ENCODE measurements at places on chromosomes 6 and 20.

DNA sequence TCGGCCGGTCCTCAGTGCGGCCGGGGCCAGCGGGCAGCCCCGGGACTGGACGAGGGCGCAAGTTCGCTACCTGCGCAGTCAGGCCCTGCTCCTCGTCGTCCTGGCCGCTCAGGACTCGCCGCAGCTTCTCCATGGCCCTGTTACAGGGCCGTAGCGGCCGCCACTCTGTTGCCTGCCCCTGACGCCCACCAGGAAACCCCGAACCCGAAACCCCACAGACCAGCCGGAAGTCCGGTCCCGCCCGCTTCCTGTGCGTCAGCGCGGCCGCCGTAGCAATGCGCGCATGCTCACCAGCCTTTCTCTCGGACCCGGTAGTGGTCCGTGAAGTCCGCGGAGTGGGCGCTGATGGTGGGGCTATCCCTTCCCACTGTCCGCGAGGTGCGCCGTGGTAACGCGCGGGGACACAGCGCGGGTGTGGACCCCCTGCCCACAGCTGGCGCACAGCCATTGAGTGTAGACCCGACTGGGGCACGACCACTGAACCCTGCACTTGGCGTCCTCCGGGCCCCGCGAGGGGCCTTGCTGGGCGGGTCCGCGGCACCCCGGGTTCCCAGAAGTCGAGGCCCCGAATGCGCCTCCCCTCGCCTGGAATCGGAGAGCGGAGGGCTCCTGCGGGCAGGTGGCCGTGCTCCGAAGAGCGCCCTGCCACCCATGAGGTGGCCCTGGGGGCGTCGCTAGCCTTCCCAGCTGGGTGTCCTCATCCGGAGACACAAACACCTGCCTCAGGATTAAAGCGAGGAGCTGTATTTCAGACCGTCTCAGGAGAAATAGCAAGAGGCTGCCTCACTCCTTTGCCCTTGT lies at the start of gene SFT2D1:
TSS of gene SFT2D1 (minus strand) at position 197 of the 801 bp plus-strand sequence. CDS start at position 133, 64 bp downstream.
- peak within 1 kb of the TSS; percentile 84 for H3K4me3 ChIP-seq
- H3K4me1 ChIP-seq, result peaks cover 6% of the 10 kb centered on the region
- H3K36me3 ChIP-seq, result peaks cover 2% of the 10 kb centered on the region
- peaks cover 14% of the 10 kb centered on the region for H3K27me3 ChIP-seq
- H3K27ac ChIP-seq, result peak within 1 kb of the TSS; percentile 89

DNA sequence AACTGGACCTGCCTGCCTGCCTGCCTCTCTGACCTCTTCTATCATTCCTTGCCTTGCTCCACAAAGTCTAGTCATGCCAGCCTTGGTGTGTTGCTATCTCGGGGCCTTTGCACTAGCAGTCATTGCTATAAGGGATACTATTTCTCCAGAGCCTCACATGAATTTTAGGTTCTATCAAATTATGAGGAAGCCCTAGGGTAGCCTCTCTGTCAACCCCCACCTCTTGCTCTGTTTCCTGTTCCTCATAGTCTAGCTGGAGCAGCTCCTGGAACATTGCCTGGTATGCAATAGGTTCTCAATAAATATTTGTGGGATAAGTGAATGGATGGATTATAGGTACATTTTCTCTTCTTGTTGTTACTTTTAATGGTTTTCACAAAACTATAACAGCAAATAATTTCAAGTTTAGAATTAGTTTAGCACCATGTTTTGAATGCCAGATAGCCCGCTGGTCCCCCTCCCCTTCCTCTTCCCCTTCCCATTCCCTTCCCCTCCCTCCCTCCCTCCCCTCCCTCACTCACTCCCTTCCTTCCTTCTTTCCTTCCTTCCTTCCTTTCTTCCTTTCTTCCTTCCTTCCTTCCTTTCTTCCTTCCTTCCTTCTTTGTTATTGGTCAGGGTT lies 46.9 kb upstream of the DTNBP1 start:
- peaks cover 4% of the 10 kb centered on the region for H3K4me1 ChIP-seq
- H3K36me3 ChIP-seq, result no peaks in the 10 kb centered on the region
- no peak for DNase-seq
- H3K4me3 ChIP-seq, result no peak overlapping the region
- no peak overlapping the region for H3K27ac ChIP-seq

- H3K36me3 ChIP-seq, result no peaks in the 10 kb centered on the region
- H3K4me1 ChIP-seq, result no peaks in the 10 kb centered on the region
Observed at GRCh38 chr6:122838060-122838780, 49.2 kb downstream of the SMPDL3A start.

- H3K27me3 ChIP-seq, result no peaks in the 10 kb centered on the region
- H3K27ac ChIP-seq, result peak overlapping the region; percentile 98
- no peak for DNase-seq
- H3K4me1 ChIP-seq, result peaks cover 36% of the 10 kb centered on the region
- H3K36me3 ChIP-seq, result peaks cover 39% of the 10 kb centered on the region
Observed at GRCh38 chr6:26194329-26194701, 107.1 kb downstream of the HFE start.

- no peak overlapping the region for H3K4me3 ChIP-seq
- peaks cover 86% of the 10 kb centered on the region for H3K4me1 ChIP-seq
- H3K36me3 ChIP-seq, result peaks cover 7% of the 10 kb centered on the region
- peak overlapping the region; percentile 15 for H3K27ac ChIP-seq
- no peak for DNase-seq
Observed at GRCh38 chr6:13432526-13433184, 54.7 kb downstream of the GFOD1 start.

GRCh38 chr6:108362455-108362854 lies 67.6 kb downstream of the AFG1L start:
- H3K4me3 ChIP-seq, result no peak overlapping the region
- H3K36me3 ChIP-seq, result peaks cover 3% of the 10 kb centered on the region
- DNase-seq, result no peak
- no peaks in the 10 kb centered on the region for H3K27me3 ChIP-seq

GRCh38 chr6:144931172-144932035 lies 646.3 kb downstream of the UTRN start:
- H3K27me3 ChIP-seq, result peaks cover 7% of the 10 kb centered on the region
- H3K36me3 ChIP-seq, result peaks cover 2% of the 10 kb centered on the region
- no peak overlapping the region for H3K27ac ChIP-seq
- DNase-seq, result peak; percentile 50
- H3K4me3 ChIP-seq, result no peak overlapping the region

- DNase-seq, result no peak
- no peak overlapping the region for H3K27ac ChIP-seq
Observed at GRCh38 chr6:160421854-160422253, 73.7 kb downstream of the SLC22A3 start.

GRCh38 chr20:24979036-24979960 lies 13.3 kb downstream of the APMAP start:
- H3K27me3 ChIP-seq, result no peaks in the 10 kb centered on the region
- no peak overlapping the region for H3K4me3 ChIP-seq
- peaks cover 84% of the 10 kb centered on the region for H3K36me3 ChIP-seq
- DNase-seq, result no peak
- peaks cover 18% of the 10 kb centered on the region for H3K4me1 ChIP-seq

- no peak for DNase-seq
- H3K27ac ChIP-seq, result no peak overlapping the region
- peaks cover 20% of the 10 kb centered on the region for H3K4me1 ChIP-seq
- peak overlapping the region; percentile 97 for H3K4me3 ChIP-seq
- H3K27me3 ChIP-seq, result peaks cover 12% of the 10 kb centered on the region
Observed at GRCh38 chr6:41785689-41786450, 1.6 kb upstream of the TOMM6 start.

- H3K27me3 ChIP-seq, result peaks cover 35% of the 10 kb centered on the region
- H3K4me1 ChIP-seq, result peaks cover 22% of the 10 kb centered on the region
- no peak overlapping the region for H3K27ac ChIP-seq
- H3K36me3 ChIP-seq, result no peaks in the 10 kb centered on the region
- H3K4me3 ChIP-seq, result no peak overlapping the region
Observed at GRCh38 chr20:52105442-52106422, 85.8 kb downstream of the ZFP64 start.

DNA sequence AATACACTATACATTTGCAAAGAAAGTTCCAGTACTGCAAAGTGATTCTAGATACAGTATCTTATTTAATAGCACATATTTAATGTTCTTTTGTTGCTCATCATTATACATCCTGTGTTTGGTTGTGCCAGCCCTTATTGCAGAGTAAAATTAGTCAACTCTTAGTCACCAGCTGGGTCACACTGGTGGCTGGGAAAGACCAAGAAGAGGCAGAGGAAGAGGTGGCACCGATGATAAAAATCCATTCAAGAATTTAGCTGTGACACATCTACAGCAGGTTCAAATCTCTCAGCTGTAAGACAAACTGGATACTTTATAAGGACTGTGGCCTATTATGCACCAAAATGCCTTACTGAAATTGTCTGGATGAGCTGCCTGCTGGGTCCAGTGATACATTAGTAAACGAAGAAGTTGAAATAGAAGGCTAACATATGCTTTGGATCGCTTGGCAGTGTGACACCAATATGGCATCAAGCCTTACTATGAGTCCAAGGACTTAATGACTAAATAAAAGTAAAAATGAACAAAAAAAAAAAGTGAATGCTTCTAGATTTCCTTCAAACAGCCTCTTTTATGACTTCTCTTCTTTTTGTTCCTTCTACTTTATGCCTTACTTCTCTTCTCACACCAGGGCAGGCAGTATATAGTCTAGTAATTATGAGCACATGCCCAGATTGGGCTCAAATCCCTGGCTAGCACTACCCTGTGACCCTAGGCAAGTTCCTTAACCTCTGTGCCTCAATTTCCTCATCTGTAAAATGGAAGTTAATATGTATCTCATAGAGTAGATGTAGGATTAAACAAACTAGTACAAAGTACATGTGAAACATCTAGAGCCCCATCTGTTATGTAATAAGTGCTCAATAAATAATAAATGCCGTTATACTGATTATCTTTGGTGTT lies 29.4 kb upstream of the RNF8 start:
- H3K27me3 ChIP-seq, result no peaks in the 10 kb centered on the region
- H3K36me3 ChIP-seq, result peaks cover 16% of the 10 kb centered on the region
- no peak overlapping the region for H3K4me3 ChIP-seq
- peaks cover 8% of the 10 kb centered on the region for H3K4me1 ChIP-seq
- DNase-seq, result no peak
- no peak overlapping the region for H3K27ac ChIP-seq

- H3K4me1 ChIP-seq, result peaks cover 4% of the 10 kb centered on the region
- H3K27me3 ChIP-seq, result peaks cover 21% of the 10 kb centered on the region
- no peak overlapping the region for H3K4me3 ChIP-seq
- peaks cover 1% of the 10 kb centered on the region for H3K36me3 ChIP-seq
Observed at GRCh38 chr6:22141241-22141745, 155.5 kb downstream of the PRL start.

Measured in activated CD4-positive, alpha-beta T cell treated with anti-CD3 and anti-CD28 coated beads, Interleukin-2, amount 10 ng/mL, durations not matched to agents 7 days and 5 days (primary cell).